ENCODE measurements at places on chromosomes 6 and 20.
A peak's percentile ranks its signal among the peaks of the same experiment; 100 is the strongest.

DNA sequence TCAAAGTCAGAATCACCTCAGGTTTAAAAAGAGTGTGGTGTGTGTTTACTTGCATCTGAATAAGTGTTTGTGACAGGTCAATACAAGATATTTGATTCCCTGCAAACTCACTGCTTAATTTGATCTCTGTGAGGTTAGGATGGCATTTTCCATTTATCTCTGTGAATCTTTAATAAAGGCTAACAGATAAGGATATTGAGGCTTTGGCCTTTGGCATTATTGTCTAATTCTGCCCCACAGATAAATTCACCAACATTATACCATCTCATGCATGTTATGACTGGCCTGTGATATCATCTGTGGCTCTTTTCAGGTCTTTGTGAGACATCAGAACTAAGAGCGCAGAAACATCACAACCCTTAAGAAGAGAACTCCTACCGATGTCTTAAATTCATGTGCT is 84.7 kb downstream of the TRMT6 start:
- no peak for DNase-seq

- DNase-seq, result no peak
These were observed 90.2 kb upstream of the TOX2 start for GRCh38 chr20:43824309-43825050.

DNA sequence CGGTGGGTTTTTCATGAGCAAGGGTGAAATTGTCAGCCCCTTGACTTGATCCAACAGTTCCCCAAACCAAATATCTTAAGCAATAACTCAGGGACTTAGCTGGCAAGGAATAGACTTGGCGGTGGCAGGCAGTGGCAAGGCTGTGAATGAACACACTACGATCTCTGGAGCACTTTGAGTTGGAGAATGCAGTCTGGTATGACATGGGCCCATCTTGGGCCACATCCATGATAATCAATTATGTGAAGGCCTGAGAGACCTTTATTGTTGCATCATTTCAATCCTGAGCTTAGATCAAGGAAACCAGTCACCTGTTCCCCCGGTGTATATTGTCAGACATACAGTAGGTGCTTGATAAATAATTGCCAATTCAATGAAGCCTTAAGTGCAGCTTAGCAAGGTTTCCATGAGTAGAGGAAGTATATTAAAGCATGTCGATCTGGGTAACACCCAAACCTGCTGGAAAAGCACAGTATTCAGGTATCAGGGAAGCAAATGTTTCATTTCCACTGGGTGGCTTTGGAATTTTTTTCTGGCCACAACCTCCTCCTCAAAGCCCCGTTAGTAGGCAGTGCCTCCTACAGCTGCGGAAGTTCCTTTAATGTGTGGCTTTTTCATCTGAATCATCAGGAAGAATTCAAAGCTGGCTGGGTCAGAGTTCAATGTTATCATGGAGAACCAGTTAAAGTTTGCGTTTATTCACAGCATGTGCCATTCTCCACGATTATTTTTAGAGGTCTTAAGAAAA is 10.2 kb downstream of the CASS4 start:
- no peak for DNase-seq

DNA sequence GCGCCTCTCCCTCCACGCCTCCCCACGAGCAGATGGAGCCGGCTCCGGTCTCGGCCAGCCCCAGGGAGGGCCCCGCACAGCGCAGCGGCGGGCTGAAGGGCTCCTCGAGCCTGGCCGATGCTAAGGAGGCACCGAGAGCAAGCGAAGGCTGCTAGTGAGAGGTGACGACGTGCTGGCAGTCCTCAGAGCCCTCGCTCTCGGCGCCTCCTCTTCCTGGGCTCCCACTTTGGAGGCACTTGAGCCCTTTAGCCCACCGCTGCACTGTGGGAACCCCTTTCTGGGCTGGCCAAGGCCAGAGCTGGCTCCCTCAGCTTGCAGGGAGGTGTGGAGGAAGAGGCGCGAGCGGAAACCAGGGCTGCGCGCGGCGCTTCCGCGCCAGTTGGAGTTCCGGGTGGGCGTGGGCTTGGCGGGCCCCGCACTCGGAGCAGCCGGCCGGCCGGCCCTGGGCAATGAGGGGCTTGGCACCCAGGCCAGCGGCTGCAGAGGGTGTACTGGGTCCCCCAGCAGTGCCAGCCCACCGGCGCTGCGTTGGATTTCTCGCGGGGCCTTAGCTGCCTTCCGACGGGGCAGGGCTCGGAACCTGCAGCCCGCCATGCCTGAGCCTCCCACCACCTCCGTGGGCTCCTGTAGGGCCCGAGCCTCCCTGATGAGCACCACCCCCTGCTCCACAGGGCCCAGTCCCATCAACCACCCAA is 2.5 kb upstream of the TMEM14C start:
- no peak for DNase-seq

DNA sequence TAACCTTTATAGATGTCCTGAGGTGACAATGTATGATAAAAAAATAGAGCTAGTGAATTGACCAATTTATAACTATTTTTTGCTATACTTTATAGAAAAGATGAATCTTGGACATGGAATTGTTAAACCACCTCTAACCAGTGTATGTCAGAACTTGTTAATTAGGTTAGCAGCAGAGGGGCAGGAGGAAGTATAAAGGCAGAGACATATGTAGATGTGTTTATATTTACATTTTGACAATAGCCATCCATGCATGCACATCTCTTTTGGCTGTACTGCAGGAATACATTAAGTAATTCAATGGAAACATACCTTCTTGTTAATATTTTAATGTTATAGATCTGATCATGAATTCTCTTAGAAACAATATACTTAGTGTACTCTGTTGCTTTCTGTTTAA is 254.6 kb upstream of the NT5E start:
- DNase-seq, result no peak

DNA sequence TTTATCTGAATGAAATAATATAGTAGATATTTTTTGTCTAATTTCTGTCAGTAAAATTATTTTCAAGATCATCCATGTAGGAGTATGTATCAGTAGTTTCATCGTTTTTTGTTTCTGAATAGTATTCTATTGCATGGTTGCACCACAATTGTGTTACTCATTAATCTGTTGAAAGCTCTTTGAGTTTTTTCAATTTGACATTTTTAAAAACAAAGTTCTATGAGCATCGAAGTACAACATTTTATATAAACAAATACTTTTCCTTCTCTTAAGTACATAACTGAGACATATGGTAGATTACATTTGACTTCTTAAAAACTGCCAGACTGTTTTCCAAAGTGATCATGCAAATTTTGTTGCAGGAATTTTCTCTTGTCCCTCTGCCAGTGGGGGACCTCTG is 1113.1 kb upstream of the CITED2 start:
- DNase-seq, result no peak

DNA sequence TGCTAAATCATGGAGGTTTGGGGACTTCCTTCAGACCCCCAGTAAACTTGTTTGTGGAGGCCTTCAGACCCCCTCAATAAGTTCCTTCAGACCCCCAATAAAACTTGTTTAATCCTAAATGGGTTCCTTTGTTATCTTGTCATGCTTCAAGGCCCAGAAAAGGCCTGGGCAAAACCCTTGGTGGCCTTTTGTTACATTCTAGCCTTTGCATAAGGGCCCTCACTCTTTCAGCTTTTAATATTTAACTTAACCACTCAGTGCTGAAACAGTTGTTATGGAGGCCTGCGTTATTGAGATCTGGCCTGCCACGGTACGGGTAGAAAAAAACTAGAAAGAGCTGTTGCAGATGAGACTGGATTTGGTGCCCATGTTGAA is 4.3 kb upstream of the DYNLRB1 start:
- DNase-seq, result no peak

DNA sequence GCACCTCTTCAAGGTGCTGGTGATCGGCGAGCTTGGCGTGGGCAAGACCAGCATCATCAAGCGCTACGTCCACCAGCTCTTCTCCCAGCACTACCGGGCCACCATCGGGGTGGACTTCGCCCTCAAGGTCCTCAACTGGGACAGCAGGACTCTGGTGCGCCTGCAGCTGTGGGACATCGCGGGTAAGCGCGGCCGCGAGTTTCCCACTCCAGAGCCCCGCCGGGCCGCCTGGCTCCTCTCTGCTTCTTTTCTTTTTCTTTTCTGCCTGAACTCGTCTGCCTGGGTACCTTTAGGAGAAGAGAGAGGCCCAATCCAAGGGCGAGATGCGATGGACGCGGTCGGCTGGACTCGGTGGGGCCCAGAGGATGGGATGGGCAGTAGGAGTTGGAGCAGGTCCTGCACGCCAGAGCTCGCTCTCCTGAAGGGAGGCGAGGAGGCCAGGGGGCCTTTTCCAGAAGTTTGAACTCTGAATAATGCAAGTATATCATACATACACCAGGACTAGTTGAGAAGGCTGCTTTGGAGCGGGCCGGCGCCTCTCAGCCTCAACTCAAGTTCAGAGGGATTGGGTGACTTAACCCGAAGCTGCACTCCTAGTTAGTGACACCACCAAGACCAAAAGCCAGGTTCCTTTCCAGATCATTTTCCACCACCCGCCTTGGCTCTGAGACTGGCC is 445 bp downstream of the RAB32 start:
- DNase-seq, result peak; percentile 11

DNA sequence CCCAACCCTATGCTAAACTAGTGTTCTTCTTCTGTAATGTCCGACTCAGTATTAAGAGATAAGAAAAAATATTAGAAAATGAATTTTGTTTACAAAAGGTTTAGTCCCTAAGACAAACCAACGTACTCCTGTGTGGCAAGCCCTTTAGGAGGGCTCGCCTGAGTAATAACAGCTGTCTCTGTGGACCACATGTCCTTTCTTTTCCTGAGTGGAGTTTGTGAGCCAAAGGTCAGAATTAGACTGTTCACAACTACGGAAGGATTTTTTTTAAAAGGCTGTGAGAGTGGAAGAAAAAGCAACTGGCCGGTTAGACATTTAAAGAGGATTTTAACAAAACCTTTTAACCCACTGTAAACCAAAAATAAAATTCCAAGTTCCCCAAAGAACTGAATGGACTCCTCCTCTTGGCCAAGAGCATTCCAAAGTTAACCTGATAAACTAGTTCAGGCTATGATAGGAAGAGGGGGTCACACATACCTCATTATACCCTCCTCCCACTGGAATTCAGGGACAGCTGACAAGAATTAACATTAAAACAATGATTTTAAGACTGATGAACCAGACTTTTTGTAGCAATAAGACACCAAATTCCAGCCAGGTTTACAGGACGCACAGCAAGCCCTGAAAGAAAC is 43.5 kb downstream of the FAM184A start:
- no peak for DNase-seq

- DNase-seq, result no peak
These were observed 70.8 kb downstream of the CD164 start for GRCh38 chr6:109311471-109311870.

DNA sequence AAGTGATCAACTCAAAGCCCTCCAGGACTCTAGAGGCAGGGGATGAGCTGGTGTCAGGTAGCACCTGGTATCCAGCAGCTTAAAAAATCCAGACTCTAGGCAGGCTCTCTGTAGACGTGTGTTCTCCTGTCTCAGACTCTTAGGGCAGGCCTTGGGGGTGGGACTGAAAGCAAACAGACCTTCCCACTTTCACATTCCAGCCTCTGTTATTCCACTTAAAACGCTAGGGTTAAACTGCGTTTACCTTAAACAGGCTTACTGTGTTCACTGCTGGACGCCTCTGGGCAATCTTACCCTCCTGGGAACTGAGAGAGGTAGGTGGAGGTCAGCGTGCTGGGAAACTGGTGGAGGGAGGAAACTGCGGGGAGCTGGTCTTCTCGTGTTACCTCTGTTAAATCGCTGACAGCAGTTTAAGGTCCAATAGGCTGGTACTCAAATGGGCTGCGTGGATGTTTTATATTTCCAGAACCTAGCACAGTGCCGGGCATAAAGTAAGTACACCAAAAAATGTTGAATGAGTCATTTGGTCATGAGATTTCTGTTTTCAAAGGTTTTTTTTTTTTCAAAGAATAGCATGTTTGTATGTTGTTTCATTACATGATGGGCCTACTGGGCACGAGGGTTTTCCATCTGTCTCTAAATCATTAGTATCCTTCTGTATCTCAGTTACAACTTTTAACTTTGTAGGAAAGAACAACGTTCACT is at the start of gene GCNT2:
Gene GCNT2, plus strand, starts transcription at position 248 of the 705 bp plus-strand sequence. CDS start 7,561 bp downstream, outside the sequence.
- no peak for DNase-seq

DNA sequence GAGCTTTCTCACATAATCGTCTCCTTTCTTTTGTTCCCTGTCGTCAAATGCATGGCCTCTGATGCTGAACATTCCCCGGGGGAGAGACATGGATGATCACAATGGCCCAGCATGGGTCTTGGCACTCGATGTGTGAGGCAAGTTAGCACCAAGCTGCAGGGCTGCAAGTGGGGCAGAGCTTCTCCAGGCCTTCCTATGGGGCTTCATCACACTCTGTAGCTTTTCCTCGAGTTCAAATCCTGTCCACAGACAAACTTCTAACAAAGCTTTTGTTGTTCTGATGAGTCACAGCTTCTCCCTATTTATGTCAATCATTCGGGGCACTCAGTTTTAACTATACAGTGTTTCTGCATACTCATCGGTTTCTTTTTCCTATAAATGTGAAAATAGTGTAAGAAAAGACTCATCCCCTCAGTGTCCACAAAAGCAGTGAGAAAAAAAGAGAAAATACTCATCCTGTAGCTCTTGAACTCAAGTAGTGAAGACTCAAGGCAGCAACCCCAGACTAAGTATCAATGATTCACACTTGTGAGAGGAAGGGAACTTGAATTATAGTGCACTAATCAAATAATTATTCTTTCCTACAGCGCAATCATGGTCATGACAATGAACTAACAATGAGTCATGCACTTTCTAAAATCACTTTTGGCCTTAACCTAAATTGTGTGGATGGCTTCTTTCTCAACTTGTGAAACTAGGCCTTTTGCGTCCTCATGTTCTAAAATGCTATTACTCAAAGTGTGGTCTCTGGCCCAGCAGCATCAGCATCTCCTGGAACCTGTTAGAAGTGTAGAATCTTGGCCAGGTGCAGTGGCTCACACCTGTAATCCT is 68.4 kb upstream of the NOX3 start:
- peak; percentile 52 for DNase-seq

DNA sequence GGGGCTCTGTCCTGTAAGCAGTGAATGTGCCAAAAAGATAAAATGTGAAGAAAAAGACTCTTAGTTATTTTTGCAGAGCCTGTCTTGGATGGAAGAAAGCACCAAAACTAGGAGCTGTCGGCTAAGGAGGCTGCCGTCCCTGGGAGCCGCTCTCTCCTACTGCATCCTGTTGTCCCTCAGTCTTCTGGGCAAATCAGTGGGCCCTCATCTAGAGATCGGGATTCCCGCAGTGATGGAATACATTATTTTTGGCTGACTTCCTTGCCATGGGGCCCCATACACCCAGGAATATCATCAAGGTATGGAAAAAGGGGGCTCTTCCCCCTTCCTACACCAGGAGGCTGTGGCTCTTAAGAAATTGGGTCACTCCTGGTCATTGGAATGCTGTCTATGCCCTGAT is 3.2 kb downstream of the TTLL2 start:
- no peak for DNase-seq

Measured in fibroblast of skin of left biceps (primary cell).